ENCODE measurements at places on chromosomes 12 and 14.

- no peak overlapping the region for H3K4me3 ChIP-seq
- H3K27ac ChIP-seq = no peak overlapping the region
- no peaks in the 10 kb centered on the region for H3K4me1 ChIP-seq
- DNase-seq = no peak
- no peaks in the 10 kb centered on the region for H3K27me3 ChIP-seq
These were observed 85.1 kb downstream of the DERA start for GRCh38 chr12:15996254-15996653.

GRCh38 chr12:29146196-29146595, 2.9 kb upstream of the FAR2 start:
- H3K4me3 ChIP-seq = no peak overlapping the region
- no peak for DNase-seq
- H3K27ac ChIP-seq = no peak overlapping the region
- H3K4me1 ChIP-seq = no peaks in the 10 kb centered on the region
- H3K27me3 ChIP-seq = no peaks in the 10 kb centered on the region
- no peaks in the 10 kb centered on the region for H3K36me3 ChIP-seq

- H3K4me3 ChIP-seq = no peak overlapping the region
- H3K4me1 ChIP-seq = no peaks in the 10 kb centered on the region
- H3K27ac ChIP-seq = no peak overlapping the region
- DNase-seq = no peak
These were observed 316.1 kb downstream of the GALC start for GRCh38 chr14:87676814-87677437.

DNA sequence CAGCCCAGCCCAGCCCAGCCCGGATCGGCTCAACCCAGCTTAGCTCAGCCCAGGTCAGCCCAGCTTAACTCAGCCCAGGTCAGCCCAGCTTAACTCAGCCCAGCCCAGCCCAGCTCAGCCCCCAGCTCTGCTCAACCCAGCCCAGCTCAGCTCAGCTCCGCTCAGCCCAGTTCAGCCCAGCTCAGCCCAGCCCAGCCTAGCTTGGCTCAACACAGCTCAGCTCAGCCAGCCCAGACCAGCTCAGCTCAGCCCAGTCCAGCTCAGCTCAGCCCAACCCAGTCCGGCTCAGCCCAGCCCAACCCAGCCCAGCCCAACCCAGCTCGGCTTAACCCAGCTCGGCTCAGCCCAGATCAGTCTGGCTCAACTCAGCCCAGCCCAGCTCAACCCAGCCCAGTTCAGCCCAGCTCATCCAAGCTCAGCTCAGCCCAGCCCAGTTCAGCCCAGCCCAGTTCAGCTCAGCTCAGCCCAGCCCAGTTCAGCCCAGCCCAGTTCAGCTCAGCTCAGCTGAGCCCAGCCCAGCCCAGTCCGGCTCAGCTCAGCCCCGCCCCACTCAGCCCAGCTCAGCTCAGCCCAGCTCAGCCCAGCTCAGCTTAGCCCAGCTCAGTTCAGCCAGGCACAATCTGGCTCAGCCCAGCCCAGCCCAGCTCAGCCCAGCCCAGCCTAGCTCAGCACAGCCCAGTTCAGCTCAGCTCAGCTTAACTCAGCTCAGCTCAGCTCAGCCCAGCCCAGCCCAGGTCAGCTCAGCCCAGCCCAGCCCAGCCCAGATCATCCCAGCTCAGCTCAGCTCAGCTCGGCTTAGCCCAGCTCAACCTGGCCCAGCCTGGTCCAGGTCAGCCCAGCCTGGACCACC, 331.7 kb downstream of the TMEM121 start:
- H3K27ac ChIP-seq = no peak overlapping the region
- H3K4me3 ChIP-seq = no peak overlapping the region
- no peaks in the 10 kb centered on the region for H3K36me3 ChIP-seq
- H3K4me1 ChIP-seq = no peaks in the 10 kb centered on the region

DNA sequence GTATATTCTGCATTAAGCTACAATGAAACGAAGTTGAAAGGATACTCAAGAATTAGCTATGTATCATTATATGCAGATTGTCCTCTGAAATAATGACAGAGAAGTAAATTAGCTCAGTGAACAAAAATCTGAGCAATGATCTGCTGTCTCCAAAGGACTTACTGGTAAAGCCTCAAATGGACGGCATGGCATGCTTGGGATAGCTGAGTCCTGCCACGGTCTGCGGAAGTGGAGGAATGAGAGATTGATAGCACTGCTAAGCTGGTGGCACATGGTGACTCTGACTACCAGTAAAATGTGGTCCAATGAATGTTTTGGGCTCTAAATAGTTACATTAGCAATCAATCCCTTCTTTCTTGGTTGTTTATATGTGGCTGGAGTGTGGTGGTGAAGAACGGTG, 3.7 kb upstream of the DENND5B start:
- H3K27ac ChIP-seq = no peak overlapping the region
- no peaks in the 10 kb centered on the region for H3K27me3 ChIP-seq
- H3K4me1 ChIP-seq = no peaks in the 10 kb centered on the region
- DNase-seq = peak; percentile 84
- H3K4me3 ChIP-seq = no peak overlapping the region

DNA sequence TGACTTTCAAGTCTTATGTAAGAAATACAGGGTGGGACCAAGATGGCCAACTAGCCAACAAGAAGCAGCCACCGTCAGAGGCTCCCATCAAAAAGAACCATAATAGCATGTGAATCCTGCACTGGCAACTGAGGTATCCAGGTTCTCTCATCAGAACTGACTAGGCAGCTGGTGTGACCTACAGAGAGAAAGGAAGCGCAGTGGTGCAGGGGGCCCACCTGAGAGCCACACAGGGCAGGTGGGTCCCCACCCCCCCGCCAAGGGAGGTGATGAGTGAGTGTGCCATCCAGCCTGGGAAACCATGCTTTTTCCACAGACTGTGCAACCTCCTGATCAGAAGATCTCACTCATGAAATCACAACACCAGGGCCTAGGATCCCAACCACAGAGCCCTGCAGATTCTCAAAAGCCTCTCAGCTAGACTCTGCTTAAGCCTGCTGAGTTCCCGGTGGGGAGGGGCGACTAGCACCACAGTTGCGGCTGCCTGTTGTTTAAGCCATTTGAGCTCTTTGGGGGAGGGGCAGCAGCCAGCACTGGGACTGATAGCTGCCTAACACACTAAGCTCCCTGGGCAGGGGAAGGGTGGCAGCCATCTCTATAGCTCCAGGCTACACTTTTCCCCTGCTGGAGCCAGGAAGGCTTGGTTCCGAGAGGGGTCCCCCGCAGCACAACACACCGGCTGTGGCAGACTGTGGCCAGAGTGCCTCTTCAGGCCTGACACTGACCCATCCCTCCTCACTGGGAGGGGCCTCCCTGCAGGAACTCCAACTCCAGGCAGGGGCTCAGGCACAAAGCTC, 75.3 kb downstream of the GARIN6 start:
- no peak overlapping the region for H3K27ac ChIP-seq
- H3K4me3 ChIP-seq = no peak overlapping the region
- no peaks in the 10 kb centered on the region for H3K27me3 ChIP-seq

- DNase-seq = no peak
- H3K4me3 ChIP-seq = no peak overlapping the region
- no peaks in the 10 kb centered on the region for H3K4me1 ChIP-seq
- H3K36me3 ChIP-seq = no peaks in the 10 kb centered on the region
- no peaks in the 10 kb centered on the region for H3K27me3 ChIP-seq
- H3K27ac ChIP-seq = no peak overlapping the region
These were observed 196.5 kb downstream of the STXBP6 start for GRCh38 chr14:24853446-24853845.

DNA sequence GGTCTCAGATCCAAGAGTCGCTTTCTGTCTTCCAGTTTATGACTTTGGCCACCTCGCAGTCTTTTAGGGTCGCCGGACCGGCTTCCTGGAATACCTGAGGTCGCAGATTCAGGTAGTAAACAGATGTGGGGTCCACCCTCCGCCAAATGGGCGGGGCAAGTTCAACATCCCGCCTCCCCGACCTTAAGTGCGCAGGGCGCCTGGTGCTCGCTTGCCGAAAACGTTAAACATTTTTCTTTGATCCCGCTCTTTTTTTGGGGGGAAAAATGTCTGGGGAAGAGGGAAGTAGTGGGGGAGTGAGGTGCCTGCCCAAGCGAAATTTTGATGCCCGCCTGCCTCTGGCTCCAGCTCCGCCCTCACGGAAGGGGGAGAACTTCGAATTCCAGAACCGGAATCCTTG, 73.9 kb upstream of the TBX5 start:
- DNase-seq = no peak
- H3K27ac ChIP-seq = no peak overlapping the region
- H3K36me3 ChIP-seq = no peaks in the 10 kb centered on the region
- H3K27me3 ChIP-seq = peaks cover 61% of the 10 kb centered on the region
- H3K4me3 ChIP-seq = no peak overlapping the region

DNA sequence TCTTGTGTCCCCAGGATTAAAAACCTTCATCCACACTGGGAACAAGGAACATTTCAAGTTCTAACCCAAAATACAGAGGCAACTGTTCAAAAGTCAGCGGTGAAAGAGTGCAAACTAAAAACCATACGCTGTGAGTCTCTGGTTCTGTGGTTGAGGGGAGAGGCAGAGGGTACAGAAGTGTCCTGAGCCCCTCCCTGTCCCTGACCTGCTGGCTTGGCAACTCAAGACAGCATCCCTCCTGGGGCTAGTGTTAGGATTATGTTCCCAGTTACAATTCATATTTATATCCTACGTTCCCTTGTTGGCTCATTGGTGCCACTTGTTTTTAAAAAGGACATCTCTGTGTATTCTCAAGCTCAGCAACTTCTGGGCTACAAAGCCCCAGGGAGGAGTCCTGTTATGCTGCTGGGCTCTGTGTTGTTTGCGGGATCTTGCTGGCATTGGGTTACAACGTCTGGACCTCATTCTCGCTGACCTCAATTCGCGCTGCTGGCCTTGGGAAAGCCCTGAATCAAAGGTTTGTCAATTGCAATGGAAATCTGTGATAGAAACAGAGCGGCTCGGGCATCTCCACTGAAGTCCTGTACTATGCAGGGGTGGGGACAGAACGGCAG, 420.8 kb downstream of the FUT8 start:
- peaks cover 3% of the 10 kb centered on the region for H3K4me1 ChIP-seq
- no peaks in the 10 kb centered on the region for H3K36me3 ChIP-seq
- DNase-seq = no peak
- no peaks in the 10 kb centered on the region for H3K27me3 ChIP-seq
- H3K27ac ChIP-seq = no peak overlapping the region

DNA sequence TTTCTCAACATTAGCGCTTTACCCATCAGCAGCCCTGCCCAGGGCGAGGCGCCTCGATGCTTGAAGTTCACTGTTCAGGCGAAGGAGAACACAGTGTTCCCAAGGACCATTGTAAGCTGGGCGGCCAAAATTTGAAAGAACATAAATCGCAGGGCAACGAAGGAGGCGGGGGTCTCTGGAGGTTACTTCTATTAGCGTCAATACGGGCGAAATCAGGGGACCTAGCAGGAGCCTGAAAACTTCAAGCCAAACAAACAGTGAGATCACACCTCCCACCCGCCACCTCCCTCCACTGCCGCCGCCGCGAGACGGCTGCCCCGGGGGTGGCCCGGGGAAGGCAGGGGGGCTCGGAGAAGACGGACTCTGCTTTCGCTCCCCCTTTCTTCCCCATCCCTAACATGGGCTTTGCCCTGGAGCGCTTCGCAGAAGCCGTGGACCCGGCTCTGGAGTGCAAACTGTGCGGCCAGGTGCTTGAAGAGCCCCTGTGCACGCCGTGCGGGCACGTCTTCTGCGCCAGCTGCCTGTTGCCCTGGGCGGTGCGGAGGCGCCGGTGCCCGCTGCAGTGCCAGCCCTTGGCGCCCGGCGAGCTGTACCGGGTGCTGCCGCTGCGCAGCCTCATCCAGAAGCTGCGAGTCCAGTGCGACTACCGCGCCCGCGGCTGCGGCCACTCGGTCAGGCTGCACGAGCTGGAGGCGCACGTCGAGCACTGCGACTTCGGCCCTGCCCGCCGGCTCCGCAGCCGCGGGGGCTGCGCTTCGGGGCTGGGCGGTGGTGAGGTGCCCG, at the start of gene PDZRN4:
Gene PDZRN4 (plus strand): TSS at position 263 of the 783 bp plus-strand sequence.
- peak within 1 kb of the TSS; percentile 8 for H3K4me3 ChIP-seq
- H3K27me3 ChIP-seq = peaks cover 8% of the 10 kb centered on the region
- peaks cover 4% of the 10 kb centered on the region for H3K4me1 ChIP-seq
- no peak within 1 kb of the TSS for H3K27ac ChIP-seq
- peak; percentile 57 for DNase-seq

GRCh38 chr14:83153081-83153480, 1619.4 kb upstream of the SEL1L start:
- no peak overlapping the region for H3K27ac ChIP-seq
- DNase-seq = no peak
- no peaks in the 10 kb centered on the region for H3K27me3 ChIP-seq
- H3K4me3 ChIP-seq = no peak overlapping the region

DNA sequence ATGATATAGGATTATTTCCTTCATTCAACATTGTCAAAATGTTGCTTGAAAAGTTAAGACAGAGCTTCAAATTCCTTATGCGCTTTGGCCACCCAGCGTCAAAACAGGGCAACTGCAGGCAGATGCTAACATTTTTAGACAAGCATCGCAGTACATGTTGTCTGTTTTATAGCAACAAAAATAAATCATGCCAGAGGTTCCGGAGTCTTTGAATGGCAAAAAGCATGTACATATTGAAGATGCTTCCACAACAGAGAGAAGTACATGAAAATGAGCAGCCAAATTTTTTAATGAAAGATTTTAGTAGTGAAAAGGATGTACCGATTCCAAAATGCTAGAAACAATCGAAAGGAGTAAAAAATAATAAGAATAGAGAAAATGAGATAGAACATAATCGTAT, 49.8 kb upstream of the USP15 start:
- no peaks in the 10 kb centered on the region for H3K4me1 ChIP-seq
- no peak for DNase-seq
- no peak overlapping the region for H3K27ac ChIP-seq
- H3K4me3 ChIP-seq = no peak overlapping the region

GRCh38 chr12:108691998-108692808, 39.1 kb downstream of the CORO1C start:
- no peaks in the 10 kb centered on the region for H3K36me3 ChIP-seq
- peak overlapping the region; percentile 81 for H3K27ac ChIP-seq
- no peaks in the 10 kb centered on the region for H3K27me3 ChIP-seq

GRCh38 chr12:93762059-93762719, 85.0 kb downstream of the CRADD start:
- no peaks in the 10 kb centered on the region for H3K27me3 ChIP-seq
- H3K4me3 ChIP-seq = no peak overlapping the region
- no peak overlapping the region for H3K27ac ChIP-seq
- H3K36me3 ChIP-seq = no peaks in the 10 kb centered on the region
- H3K4me1 ChIP-seq = no peaks in the 10 kb centered on the region

DNA sequence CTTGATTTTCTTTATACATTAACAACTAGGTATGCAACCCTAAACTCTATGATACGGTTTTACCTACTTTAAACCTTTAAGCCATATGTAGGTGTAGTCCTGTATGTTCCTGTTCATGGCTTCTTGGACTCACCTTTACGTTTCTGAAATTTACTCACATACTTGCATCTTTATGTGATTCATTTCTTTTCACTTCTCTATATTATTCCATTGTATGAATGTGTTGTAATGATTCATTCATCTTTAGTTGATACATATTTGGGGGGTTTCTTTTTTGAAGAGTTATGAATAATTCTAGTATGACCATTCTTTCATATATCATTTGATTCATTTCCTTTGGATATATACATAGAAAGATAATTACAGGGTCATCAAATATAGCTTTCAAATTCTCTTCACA, 2.4 kb upstream of the TAS2R50 start:
- no peak overlapping the region for H3K27ac ChIP-seq
- no peak overlapping the region for H3K4me3 ChIP-seq
- DNase-seq = no peak
- H3K4me1 ChIP-seq = no peaks in the 10 kb centered on the region
- no peaks in the 10 kb centered on the region for H3K27me3 ChIP-seq
- no peaks in the 10 kb centered on the region for H3K36me3 ChIP-seq
